MCF 10A (cell line): ENCODE measurements at places on chromosomes 2 and 18. TPM values are rescaled to one million over a fixed set of nuclear protein-coding genes. Genes with fewer than 3 reads are reported as not detected.

The DNAH6 gene
- total RNA-seq, result 0.14 and 0.76 TPM in 2 replicates

The CPLX4 gene
- total RNA-seq, result not detected in 2 replicates

The MDH1B gene
- 0.66 and 0.77 TPM in 2 replicates for total RNA-seq

The TGFA gene
- total RNA-seq, result 17.9 and 22.5 TPM in 2 replicates

The ANO7 gene
- 0.14 and 0.15 TPM in 2 replicates for total RNA-seq

GRCh38 chr2:72956936-72957335, 39.6 kb downstream of the EMX1 start:
- DNase-seq, result no peak

DNA sequence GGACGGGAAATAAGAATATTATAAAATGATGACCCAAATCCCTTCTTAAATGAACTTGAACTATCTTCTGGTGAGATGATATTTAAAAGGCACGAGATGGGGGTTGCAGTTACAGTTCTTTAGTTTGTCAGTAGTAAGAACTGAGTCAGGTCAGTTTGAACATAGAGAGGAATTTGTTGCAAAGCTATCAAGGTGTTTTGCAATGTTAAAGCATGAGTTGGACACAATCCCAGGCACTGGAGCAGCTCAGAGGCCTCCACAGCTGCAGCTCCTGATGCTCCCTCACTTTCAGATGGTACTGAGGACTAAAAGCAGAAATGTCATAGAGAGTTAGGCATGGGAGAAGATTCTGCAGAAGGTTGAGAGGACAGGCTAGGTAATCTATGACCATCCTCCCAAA, 236.0 kb downstream of the BCL2 start:
- peak; percentile 71 for DNase-seq

- DNase-seq, result peak; percentile 63
Measured at GRCh38 chr2:234446404-234447076, 50.3 kb downstream of the ARL4C start.

- peak; percentile 47 for DNase-seq
Measured at GRCh38 chr2:28185153-28185552, 207.5 kb upstream of the FOSL2 start.

GRCh38 chr2:108922141-108922915, 66.7 kb downstream of the EDAR start:
- DNase-seq, result peak; percentile 60

GRCh38 chr2:127675331-127676261, at the start of gene LIMS2:
TSS of gene LIMS2 (minus strand) at chr2:127675530. CDS start at chr2:127675024, 506 bp downstream.
- no peak for DNase-seq

DNA sequence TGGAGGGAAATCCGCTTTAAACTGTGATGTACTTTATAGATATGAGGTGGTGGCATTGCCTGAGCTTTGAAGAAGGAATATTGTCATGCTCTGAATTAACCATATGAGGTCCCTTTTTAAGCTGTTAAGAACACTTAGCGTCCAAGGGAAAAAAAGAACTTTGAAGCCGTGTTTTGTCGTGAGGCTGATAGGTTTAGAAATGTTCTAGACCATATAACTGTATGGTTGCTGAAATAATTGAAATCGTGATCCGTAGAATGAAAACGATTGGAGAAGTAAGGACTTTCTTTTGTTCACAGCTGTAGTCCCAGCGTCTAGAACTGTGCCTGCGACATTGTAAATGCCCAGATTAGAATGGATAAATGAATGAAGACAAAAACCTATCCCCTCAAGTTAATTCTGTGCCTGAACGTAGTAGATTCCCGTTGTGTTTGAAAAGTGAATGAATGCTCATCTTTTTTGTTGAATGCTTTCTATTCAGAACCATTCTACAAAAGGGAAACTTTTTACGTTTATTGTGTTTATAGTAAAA, 1.5 kb downstream of the SMCHD1 start:
- no peak for DNase-seq

GRCh38 chr18:79947881-79948610, 3.4 kb downstream of the SLC66A2 start:
- DNase-seq, result no peak

DNA sequence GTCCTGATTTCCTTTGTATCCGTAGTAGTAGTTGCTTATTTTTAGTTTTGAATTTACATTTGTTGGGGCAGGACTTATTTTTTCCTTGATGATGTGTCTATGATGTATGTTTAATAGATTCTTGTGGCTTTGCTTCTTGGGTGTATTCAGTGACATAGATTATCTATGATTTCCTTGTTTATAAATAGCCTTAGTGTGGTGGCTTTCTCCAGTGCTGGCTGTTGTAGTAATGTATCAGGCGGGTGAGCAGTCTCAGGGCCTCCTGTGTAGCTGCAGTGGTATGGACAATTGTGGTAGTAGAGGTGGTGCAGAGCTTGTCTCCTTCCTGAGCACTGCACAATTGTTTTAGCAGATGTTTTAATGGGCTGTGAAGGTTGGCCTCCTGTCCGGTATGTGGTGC, 60.5 kb downstream of the SMCHD1 start:
- DNase-seq, result no peak

DNA sequence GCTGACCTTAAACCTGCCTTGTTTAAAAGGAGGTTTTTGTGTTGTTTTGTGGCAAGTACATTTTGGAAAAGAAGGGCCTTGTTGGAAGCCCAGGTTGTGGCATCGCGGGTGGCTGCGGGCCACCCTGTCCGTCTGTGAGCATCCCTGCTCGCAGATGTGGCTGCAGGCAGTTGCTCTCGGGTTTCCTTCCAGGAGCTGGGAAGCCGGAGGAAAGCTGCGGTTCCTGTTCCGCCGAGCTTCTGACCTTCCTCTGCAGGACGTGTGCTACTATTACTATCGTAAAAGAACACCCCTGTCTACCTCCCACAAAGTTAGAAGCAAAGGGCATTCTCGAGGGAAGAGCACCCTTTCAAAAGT, 766 bp downstream of the MFF start:
- peak; percentile 40 for DNase-seq

DNA sequence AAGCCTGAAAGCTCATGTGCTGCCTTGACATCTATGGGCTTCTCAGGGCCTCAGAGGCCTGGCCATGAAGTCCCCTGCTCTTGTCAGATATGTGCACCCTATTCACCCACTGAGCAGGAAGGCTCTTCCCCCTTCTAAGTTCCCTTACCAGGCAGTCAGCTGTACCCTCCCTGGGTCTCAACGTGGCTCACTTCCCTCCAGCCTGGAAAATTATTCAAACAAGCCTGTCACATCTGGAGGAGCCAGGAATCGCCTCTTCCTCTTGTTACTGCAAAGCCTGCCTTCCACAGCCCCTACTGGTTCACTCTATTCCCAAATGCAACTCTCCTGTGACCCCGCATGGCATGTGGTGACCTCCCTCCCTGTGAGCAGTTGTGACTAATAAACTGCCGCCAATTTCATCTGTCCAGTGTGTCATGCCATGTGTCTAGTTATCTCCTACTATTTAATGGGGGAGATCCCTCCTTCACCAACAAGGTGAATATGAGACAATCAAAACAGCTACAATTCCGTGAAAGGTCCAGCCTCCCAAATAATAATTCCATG, 8.4 kb upstream of the SERPINB8 start:
- no peak for DNase-seq

DNA sequence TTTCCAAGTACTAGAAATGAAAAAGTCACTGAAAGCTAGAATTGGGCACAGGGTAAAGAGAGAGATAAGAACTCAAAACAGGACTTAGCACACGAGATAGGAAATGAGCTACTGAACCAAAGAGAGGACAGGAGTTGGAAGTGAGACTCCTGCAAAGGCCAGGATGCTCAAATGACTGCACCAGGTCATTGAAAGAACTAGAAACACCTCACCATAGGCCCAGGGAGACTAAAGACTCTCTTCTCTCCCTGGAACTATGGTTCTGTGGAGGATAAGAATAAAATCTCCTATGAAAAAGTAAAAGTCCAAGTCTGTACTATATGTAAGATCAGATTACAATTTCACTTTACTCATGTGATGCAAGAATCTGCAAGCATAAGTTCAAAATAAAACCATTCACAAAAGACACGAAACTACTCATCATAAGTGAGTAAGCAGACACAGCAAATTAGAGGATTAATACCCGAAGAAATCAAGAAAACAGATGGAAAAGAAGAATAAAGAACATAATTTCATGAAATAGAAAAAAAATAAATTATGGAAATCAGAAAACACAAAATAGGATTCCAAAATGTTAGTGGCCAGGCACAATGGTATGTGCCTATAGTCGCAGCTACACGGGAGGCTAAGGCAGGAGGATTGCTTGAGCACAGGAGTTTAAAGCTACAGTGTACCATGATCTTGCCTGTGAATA, 6.5 kb downstream of the NBAS start:
- DNase-seq, result no peak

- no peak for DNase-seq
Measured at GRCh38 chr18:24627644-24628315, 167.3 kb downstream of the HRH4 start.

DNA sequence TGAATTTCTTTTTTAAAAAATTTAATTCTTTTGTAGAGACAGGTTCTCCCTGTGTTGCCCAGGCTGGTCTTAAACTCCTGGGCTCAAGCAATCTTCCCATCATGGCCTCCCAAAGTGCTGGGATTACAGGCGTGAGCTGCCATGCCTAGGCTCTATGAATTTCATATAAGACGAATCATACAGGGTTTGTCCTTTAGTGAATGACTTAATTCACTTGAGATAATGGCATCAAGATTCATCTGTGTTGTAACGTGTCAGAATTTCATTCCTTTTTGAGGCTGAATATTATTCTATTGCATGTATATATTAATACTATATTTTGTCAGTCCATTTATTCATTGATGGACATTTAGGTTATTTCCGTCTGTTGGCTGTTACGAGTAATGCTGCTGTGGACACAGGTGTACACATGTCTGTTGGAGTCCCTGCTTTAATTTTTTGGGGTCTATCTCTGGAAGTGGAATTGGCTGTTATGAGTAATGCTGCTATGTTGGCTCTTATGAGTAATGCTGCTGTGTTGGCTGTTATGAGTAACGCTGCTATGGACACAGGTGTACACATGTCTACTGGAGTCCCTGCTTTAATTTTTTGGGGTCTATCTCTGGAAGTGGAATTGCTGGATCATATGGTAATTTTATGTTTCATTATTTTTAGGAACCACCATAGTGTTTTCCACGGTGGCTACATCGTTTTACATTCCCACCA, 210.6 kb downstream of the CAMKMT start:
- peak; percentile 56 for DNase-seq

DNA sequence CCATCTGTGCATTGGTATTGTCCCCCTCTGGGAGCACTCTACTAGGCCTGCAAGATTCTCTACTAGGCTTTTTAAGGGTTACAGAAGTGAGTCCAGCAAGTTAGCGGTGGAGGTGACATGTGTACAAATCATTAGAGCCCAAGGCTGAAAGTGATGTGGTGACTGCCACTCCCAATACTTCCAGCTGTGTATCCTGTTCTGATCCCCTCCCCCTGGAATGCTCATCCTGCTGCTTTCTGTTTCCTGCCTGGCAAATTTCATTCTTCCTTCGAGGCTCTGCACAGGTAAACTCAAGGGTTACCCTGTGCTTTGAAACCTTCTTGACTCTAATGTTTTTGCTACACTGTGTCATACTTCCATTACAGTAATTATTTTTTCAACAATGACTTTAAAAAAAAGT, 258.5 kb upstream of the REV1 start:
- no peak for DNase-seq

DNA sequence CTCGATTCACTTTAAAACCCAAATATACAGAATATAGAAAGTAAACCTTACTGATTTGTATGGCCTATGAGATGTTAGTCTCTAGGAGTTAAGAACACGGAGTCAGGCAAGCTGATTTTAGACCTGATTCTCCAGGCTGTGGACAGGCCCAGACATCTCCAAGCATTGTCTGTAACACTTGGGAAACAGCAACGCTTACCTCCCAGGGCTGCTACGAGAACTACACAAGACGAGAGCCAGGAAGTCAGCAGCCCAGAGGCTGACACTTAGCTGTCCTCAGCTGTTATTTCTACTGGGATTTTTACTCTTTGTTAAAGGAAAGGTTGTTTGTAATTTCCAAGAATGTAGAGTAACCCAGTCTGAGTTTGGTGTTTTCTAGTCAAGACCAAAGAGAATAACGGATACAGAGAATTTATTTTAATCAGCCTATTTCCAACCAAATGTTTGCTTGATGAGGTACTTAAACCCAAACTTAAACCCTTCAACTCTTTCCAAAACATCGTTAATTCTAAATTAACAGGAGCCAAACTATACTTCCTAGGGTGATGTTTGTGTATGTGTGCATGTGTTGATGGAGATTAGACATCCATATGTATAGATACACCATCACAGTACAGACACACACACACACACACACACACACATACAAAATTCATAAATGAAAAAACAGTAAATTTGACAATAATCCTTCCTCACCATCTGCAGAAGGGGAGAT, 123.4 kb downstream of the LAMA1 start:
- DNase-seq, result peak; percentile 58

DNA sequence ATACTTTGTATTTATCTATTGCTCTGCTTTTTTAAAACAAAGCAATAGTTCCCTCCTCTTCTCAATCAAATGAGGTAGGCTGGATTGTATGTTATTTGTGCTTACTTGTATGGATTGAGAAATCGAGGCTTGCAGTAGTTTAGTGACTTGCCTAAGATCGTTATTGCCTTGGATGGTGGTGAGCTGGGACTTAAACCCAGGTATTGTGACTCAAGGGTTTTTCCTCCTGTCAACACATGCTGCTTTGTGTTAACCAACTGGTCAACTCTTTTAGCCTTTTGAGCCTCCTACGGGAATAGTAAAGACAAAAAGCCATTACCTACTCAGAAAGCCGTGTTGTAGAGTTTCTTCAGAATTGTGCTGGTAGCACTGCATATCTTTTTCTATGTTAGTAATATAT, 95.2 kb upstream of the THUMPD2 start:
- DNase-seq, result no peak

- DNase-seq, result no peak
Measured at GRCh38 chr18:50947899-50948298, 19.9 kb upstream of the ELAC1 start.

- no peak for DNase-seq
Measured at GRCh38 chr2:233133239-233133638, 73.1 kb downstream of the INPP5D start.

DNA sequence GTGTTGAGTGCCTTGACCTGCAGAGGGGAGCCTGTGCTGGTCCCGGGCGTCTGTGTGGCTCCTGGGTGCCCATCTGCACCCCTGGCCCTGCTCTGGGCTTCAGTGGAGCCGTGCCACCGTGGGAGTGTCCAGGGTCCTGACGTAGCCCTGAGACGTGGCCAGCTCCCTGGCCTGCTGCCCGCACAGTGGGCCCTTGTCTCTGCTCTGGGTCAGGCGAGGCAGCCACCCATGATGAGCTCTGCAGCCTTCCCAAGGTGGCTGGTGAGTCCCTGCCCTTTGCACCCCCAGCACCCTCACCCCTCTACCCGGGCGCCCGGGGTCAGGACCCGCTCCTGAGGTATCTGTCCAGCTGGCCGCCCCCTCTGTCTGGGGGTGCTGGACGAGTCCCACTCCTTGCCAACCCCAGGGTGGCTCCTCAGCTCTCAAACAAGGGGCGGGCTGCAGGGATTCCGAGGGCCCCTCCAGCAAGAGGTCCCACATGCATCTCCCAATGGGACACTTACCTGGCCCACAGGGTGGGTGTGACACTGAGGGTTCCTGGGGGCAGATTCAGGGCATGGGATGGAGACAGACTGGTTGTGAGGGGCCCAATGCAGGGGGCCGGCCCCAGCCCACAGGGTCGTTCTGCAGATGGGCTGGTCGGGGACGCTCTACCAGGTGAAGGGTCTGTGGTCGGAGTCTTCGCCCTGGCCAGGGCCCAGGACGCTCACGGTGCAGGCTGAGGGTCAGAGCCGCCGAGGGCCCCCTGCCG, 2.4 kb downstream of the NEU4 start:
- no peak for DNase-seq
